ENCODE measurements at places on chromosomes 11 and 22. TPM values are rescaled to one million over a fixed set of nuclear protein-coding genes. Genes with fewer than 3 reads are reported as not detected.

GRCh38 chr11:76629853-76630599 lies 40.5 kb downstream of the LRRC32 start:
- peak; percentile 57 for DNase-seq

DNA sequence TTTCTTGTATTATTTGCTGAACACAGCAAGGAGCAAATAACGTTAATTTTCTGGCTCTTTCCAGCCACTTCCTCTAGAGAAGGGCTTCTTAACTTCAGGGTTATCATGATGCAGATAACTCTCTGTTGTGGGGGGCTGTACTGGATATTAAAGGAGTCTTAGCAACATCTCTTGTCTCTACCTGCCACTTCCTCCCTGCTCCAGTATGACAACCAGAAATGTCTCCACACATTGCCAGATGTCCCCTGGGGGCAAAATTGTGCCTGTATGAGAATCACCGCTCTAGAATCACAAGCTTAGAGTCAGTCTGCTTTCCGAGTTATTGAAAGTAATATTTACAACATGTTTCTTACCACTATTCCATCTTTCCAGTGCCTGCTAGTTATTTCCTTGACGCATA lies 6.8 kb downstream of the JRKL start:
- no peak for DNase-seq

PTPN5 gene
- total RNA-seq: not detected

- DNase-seq: no peak
Observed at GRCh38 chr11:37533830-37534229, 935.8 kb upstream of the RAG2 start.

DNA sequence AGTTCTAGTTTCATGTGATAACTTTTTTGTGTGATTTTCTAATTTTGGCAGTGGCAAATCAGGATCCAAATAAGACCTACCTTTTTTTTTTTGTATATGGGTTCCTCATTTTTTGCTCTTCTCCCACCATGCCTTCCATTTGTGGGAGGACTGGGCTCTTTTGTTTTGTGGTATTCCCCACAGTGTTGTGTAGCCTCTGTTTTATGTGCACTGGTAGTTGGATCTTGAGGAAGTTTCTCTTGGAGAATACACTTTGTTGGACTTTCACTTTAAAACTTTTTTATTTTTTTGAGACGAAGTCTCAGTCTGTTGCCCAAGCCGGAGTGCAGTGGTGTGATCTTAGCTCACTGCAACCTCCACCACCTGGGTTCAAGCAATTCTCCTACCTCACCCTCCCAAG lies 39.7 kb downstream of the PPP6R3 start:
- DNase-seq: no peak
